ENCODE measurements at places on chromosomes 16 and 17.
A peak's percentile ranks its signal among the peaks of the same experiment; 100 is the strongest.

DNA sequence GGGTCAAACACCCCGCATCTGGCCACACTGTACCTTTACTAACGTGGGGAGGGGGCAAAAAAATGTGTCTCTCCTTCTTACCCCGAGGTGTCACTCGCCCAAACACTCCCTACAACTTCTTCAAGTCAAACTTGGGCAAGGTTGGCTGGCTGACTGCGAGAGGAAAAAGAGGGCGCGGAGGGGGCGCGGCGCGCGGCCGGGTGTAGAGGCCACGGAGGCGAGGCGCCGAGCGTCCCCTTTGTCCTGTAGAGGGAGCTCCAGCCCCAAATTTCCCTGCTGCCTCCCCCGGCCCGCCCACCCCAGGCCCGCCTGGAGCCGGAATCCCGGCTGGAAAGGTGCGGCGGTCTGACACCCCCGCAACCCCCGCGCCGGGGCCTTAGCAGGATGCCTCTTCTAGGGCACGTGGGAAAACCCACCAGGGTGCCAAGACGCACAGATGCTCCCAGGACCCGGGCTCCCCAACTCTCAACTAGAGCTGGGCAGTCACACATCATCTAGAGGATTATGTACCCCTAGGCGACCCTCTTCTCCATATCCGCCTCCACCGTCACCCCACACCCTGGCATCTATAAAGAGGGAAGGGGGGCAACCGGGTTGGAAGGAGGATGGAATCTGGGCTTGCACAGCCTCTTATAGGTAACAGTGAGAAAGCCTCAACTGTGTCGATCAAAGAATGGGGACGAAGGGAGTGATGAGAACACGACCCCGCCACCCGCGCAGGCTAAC lies 4.2 kb downstream of the IRX3 start:
- DNase-seq, result no peak

DNA sequence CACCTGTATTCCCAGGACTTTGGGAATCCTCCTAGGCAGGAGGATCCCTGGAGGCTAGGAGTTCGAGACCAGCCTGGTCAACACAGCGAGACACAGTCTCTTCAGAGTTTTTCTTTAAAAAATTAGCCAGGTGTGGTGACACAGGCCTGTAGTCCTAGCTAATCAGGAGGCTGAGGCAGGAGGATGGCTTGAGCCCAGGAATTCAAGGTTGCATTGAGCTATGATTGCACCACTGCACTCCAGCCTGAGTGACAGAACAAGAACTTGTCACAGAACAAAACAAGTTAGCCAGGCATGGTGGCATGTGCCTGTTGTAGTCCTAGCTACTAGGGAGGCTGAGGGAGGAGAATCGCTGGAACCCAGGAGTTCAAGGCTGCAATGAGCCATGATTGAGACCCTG lies 24.8 kb downstream of the ANKRD40 start:
- DNase-seq, result no peak

DNA sequence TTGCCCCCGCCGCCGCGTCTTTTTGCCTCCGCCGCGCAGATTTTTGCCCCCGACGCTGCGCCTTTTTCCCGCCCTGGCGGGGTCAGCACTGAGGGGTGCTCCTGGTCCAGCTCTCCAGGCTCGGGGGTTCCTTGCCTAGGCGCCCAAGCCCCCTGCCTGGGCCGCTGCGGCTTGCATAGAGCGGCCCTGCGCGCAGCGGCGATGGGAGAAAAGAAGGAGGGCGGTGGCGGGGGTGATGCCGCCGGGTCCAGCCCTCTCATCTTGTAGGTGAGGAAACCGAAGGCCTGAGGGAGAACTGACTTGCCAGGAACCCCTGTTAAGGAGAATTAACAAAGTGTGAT lies 330.8 kb upstream of the WSB1 start:
- no peak for DNase-seq

GRCh38 chr17:72075995-72076677 lies 44.7 kb upstream of the SOX9 start:
- no peak for DNase-seq

DNA sequence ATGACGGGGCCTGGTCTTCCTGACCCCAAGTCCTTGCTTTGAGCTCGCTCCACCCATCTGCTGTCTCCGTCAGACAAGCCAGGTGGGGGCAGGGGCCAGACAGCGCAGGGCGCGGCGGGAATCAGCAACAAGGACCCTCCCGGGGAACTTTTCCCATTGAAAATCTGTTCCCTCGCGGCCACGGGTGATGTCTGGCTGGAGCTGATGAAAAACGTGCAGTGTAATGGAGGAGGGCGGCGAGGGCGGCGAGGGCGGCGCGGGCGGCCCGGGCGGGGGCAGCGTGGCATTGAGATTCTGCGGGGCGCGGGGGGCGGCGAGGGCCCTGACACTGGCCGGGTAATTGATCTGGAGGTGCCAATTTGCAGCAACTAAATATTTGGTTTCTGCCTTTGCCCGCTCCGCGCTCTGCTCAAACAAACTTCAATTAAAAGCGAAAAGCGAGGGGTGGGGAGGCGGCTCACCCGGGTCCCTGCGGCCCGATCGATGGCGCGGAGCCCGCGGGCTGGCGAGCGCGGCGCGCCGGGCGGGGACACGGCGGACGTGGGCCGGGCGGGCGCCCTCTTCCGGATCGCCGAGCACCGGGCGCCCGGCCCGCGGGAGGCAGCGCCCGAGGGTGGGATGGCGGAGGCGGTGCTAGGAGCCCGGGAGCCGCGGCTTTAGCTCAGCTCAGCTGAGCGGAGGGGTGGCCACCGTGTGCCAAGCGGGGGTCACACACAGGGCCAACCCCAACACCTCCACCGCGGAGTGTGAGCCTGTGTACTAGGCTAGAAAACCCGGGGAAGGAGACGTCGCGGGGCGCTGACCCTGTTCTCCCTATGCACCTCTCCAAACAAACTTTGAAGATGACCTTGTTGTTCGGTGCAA lies 32.4 kb downstream of the DCAKD start:
- DNase-seq, result peak; percentile 57

- DNase-seq, result no peak
Observed at GRCh38 chr17:40419559-40420331, 2.0 kb upstream of the TOP2A start.

DNA sequence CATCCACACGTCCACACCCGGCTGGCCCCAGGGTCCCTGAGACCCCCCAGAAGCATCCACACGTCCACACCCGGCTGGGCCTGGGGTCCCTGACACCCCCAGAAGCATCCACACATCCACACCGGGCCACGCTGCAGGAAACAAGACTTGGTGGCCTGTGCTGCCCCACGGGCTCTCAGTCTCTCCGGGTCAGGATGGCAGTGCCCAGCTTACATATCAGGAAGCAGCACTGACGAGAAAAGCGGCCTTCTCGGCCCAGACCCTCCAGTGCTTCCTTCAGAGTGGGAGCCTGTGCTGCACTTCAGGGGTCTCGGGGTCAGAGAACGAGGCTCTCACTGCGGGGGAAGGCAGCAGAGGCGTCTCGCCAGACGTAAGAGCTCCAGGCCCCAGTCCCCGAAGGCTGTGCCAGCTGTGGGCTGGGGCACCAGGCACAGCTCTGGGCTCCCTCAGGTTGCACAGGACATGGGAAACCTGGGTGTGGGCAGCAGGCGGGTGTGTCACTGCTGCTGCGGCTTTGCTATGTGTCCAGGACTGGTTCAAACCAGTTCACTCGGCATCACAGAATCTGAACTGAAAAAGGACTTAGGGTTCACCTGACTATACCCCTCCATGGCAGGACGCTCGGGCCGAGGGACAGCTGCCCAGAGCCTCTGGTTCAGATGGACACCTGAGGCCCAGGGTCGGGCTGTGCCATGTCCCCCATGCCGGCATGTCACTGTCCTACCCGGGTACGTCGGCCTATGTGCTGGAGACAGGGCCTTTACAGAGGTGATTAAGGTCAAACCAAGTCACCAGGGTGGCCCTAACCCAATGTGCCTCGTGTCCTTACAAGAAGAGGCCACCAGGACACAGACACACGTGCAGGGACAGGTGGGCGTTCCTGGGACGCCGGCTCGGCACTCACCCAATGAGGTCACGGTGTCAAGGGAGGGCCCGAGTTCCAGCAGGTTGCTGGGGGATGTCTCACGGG lies 40.2 kb upstream of the CHMP6 start:
- no peak for DNase-seq

DNA sequence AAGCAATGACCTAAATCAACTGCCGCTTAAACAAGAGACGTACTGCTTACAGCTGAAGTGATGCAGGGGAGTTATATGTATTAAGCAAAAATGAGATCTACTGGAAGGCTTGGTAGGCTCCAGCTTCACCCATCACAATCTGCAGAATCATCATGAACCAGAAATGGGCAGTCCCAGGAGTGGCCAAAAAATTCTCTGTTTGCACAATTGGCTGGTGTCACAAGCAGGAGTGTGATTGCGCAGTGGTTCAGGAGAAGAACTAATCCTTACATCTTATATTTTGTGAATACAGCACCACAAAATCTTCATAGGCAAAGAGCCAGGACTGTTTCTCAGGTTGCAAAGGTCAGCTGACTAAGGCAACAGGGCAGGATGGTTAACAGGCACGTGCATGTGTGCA lies 75.9 kb downstream of the CES1 start:
- no peak for DNase-seq

DNA sequence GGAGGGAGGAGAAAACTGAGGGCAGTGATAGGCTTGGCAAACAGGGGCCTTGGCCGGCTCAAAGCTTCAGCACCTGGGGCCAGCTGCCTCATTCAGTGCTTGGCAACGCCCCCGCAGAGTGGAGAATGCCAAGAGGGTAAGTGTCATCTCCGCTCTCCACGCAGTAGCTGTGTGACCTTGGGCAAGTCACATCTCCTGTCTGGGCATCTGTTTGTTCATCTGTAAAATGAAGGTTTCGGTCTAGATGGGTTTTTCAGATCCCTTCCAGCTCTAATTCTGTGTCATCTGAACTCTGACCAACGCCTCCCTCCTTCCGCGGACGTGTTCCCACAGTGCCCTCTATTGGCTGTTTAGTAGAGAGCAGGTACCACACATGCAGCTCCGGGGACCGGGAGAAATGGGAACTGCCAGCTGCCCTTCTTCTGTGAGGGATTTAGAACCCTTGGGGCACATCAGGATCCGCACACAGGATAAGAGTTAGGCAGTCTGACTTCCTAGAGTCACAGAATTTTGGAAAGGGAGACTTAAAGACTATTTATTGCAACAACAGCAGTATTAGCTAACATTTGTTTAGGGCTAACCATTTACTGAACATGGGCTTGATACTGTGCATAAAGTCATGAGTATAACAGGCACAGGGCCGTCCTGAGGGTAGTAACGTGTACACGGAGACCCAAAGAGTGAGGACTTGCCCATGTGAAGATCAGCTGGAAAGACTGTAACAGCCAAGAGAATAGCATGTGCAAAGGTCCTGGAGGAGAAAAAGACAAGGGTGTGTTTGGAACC lies 26.8 kb downstream of the GP2 start:
- peak; percentile 18 for DNase-seq

- DNase-seq, result no peak
Observed at GRCh38 chr17:62614142-62614541, 13.3 kb upstream of the MRC2 start.

DNA sequence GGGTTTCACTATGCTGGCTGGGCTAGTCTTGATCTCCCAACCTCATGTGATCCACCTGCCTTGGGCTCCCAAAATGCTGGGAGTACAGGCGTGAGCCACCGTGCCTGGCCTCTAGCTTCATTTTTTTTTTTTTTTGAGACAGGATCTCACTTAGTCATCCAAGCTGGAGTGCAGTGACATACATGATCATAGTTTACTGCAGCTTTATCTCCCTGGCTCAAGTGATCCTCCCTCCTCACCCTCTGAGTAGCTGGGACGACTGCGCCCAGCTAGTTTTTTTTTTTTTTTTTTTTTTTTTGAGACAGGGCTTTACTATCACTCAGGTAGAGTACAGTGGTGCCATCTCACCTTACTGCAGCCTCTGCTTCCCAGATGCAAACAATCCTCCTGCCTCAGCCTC lies 9.7 kb downstream of the RPA1 start:
- DNase-seq, result no peak

DNA sequence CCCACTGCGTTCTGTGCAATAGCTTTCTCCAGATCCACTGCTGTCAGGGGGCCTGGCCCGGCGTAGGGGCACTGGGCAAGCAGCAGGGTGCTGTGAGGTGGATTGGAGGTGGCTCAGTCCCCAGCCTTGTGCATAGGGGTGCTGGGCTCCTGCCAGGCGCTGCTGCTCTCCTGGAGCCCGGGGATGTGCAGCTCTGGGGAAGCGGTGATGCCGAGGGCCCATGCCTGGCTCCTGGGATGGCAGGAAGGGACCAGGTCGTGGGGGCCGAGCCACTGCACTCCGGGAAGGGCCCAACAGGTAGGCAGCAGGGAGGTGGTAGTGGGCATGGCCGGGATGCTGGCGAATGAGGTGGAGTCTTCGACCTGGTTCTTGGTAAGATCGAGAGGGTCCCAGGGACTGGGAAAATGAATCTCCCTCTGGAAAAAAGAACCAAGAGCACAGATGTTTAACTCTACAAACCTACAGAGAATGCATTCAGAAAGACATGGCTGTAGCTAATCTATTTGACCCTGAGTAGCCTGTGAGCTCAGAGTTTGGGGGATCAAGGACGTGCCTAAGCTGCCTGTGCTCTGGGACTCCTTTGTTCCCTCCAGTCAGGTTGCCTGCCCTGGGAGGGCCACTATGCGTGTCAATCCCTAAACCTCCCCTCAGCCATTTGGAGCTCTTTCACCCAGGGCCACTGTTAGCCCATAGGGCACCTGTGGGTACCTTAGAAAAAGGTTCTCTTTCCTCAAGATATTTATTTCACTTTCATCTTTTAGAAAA lies 6.6 kb upstream of the SUPT4H1 start:
- DNase-seq, result no peak

DNA sequence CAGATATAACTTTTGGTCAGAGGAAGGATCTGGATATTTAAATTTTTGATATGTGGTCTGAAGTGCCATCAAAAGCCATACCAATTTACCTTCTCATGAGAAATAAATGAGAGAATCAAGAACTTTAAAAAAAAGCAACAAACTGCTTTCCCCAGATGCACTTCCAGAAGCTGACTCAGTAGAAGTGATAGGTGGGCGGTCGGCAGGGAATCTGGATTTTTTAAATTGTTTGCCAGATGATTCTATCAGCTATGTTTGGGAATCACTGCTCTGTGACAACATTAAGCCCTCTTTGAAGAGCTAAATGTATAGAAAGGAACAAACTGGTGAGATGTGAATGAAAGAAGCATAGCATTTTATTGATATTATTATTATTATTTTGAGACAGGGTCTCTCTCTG lies 19.2 kb downstream of the CDH3 start:
- DNase-seq, result no peak

DNA sequence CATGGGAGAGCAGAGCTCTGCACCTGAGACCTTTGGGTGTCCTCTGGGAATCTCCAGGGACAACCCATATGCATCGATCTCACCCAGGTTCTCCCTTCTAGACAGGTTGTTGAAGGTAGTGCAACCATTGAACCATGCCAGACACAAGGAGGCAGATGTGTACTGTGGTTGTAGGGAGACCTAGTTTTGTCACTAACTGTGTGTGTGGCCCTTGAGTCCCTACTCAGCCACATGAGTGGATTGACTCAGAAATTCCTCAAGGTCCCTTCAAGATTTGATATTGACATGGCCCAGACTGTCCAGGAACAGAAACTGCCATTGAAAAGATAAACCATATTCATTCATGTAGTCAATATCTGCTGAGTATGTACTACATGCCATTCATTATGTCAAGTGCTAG lies 396.4 kb upstream of the CCL2 start:
- no peak for DNase-seq

Data from activated T-cell treated with anti-CD3 and anti-CD28 coated beads, Interleukin-2, amount 50 U/mL, for 1 hour (primary cell).